ENCODE measurements at places on chromosomes 11 and 22. TPM values are rescaled to one million over a fixed set of nuclear protein-coding genes. Genes with fewer than 3 reads are reported as not detected.

GRCh38 chr11:116879800-116880625, 42.6 kb upstream of the APOA1 start:
- no peak for DNase-seq

DNA sequence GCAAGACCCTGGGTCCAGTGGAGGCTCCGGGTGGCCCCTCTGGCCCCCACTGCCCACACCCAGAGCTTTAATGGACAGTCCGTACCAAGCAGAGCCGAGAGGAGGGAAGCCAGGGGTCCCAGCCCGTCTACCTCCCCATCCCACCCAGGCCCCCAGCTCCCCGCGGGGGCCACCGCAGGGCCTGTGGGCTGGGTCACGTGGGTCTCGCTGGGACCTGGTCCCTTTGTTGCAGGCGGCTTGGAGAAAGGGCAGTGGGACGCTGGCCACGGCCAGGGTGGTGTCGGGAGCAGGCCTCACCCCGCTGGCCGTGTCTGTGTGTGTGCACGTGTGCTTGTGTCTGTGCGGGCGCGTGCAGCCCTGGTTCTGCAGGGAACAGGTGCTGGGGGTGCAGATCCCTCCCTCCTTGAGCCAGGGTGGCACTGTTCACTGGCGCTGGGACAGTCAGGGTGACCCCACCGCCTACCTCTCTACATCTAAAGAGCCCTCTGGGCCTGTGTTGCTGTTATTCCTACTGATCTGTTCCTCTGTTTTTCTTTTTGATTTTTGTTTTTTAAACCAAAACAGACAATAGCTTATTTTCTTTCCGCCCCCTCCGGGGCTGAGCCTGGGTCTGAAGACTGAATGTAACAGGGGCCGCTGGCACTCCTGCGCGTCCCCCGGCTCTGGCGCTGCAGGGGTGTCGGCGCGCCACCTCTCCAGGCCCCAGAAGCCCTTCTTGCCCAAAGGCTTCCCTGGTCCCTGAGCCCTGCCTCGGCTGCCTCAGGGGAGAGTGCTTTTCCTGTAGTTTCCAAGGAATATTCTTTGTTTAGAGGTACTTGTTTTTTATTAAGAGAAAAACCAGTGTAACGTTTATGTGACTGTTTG, 20.1 kb upstream of the TMEM191C start:
- DNase-seq = no peak

DNA sequence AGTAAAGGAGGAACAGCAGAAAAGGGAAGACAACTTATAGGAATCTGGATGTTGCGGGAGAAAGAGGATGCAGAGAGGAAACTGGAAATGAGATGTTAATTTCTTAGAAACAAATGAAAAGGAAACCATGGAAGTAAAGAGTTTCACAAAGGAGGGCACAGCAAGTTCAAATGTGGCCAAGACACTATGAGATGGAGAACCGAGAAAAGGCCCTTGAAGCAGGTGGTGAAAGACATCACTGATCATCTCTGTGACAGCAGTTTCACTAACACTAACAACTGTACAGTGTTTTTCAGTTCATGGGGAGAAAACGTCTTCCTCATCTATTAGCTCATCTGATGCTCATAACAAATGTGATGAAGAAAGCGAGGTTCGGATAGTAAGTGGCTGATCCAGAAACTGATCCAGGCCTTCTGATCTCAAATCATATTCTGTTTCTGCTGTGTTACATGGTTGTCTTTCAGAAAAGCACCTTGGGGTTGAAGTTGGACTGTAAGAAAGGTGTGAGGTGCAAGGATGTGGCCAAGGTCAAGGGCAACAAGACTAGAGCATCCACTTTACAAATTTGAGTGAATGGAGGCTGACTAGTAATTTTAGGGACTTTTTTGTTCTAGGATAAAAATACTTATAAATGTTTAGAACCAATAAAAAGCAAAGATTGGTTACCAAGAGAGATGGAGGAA, 492.1 kb upstream of the CADM1 start:
- DNase-seq = no peak

GRCh38 chr11:64081745-64082442, 46.2 kb downstream of the FLRT1 start:
- DNase-seq = no peak

- DNase-seq = peak; percentile 19
Observed at GRCh38 chr11:134559602-134559962, 147.5 kb upstream of the B3GAT1 start.

- no peak for DNase-seq
Observed at GRCh38 chr11:12478743-12479142, 101.4 kb downstream of the PARVA start.

DNA sequence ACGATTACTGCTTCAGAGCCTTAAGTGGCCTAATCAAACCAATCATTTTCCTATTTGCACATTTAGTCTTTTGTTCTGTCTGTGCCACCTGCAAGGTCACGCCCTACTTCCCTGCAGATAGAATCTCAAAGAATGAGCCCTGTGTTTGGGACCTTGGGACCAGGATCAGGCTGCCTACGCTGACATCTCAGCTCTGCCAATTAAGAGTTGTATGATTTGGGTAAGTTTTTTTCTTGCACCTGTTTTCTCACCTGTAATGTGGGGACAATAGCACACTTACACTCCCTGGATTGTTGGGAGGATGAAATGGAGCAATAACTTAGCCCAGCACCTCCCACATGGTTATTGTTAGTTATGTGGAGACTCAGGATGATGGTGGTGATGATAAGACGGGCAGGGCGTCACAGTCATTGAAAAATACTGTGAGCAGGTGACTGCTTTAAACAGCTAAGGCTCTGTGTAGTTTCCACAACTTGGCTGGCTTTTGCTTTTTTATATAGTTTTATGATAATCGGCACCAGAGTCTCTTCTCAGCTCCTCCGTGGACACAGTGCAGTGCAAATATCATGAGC, 155.0 kb downstream of the ADAMTS15 start:
- DNase-seq = peak; percentile 9

DNA sequence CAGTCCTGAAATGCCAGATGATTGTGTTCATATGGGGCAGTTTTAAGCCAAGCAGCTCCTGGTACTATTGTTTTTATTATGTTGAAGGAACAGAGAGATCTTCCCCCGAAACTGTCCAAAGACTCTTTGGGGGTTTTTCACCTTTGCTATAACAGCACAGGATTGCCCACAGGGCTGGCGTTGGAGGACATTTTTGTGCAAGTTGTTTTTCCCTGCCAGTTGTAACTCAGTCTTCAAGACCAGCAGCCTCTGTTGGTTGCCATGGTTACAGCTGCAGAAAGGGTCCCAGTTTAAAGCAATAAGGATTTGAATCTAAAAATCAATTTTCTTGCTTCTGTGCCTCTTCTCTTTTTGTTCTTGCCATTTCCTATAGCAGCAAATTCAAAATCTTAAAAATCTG, 45.4 kb upstream of the YWHAH start:
- no peak for DNase-seq

GRCh38 chr22:35407362-35407761, 7.4 kb downstream of the MCM5 start:
- DNase-seq = no peak

The APOA4 gene
- 382 TPM for polyA plus RNA-seq
